A172 (cell line): ENCODE measurements at places on chromosomes 13 and 19. TPM values are rescaled to one million over a fixed set of nuclear protein-coding genes. Genes with fewer than 3 reads are reported as not detected.

Gene ZNF284
- 1.1 and 2.6 TPM in 2 replicates for total RNA-seq

Gene TBXA2R
- 3.4 and 7.4 TPM in 2 replicates for total RNA-seq

Gene PTPRS
- 66.3 and 75.1 TPM in 2 replicates for total RNA-seq

Gene LRG1
- 0.09 and 0.10 TPM in 2 replicates for total RNA-seq

Gene PGLYRP1
- total RNA-seq, result not detected in 2 replicates

Gene PCSK4
- total RNA-seq, result 3.1 and 5.4 TPM in 2 replicates

Gene ZIK1
- total RNA-seq, result not detected in 2 replicates

Gene SCN1B
- total RNA-seq, result 8.5 and 10.8 TPM in 2 replicates

Gene LIM2
- total RNA-seq, result not detected in 2 replicates

Gene ZNF540
- 0.07 and 0.14 TPM in 2 replicates for total RNA-seq

Gene SIAH3
- total RNA-seq, result not detected in 2 replicates

Gene CEACAM3
- total RNA-seq, result not detected in 2 replicates

Gene CEACAM6
- not detected in 2 replicates for total RNA-seq

Gene HCN2
- 9.3 and 12.7 TPM in 2 replicates for total RNA-seq

Gene DHDH
- total RNA-seq, result 0.10 TPM in 1 of 2 replicates, not detected in the other

Gene KLK5
- total RNA-seq, result not detected in 2 replicates

DNA sequence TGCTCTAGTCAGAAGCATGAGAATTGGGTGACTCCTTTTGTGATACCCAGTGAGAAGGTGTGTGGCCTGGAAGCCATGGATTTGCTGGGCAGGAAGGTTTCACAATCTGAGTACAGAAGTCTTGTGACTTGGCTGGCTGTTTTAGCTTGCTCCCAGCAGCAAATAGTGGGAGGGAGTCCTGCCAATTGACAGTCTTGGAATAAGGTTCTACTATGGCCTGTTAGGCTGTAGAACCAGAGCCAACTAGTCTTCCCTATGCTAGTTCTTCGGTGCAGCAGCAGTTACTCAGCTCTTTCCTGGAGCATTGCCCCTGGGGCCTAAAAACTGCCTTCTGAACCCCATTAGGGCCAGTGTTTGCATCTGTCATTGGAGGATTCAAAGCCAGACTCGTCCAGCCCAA is 1935.4 kb upstream of the PCDH20 start:
- DNase-seq, result no peak

DNA sequence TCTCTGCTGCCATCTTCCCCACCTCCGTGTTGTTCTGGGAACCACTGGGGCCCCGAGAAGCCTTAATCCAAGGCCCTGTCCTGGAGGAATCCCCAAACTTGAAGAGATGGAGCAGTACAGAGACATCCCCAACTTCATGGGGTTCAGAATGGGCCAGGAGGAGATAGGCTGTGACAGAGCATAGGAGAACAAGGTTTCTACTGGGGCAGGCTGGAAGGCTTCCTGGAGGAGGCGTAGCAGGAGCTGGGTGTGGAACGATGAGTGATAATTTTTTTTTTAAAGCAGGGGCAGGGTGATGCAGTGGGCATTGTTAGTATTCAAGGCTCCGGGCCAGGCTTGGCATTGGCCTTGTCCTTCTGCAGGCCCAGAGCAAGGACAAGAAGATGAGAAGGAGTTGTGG is 3.3 kb downstream of the CYP4F8 start:
- DNase-seq, result no peak

DNA sequence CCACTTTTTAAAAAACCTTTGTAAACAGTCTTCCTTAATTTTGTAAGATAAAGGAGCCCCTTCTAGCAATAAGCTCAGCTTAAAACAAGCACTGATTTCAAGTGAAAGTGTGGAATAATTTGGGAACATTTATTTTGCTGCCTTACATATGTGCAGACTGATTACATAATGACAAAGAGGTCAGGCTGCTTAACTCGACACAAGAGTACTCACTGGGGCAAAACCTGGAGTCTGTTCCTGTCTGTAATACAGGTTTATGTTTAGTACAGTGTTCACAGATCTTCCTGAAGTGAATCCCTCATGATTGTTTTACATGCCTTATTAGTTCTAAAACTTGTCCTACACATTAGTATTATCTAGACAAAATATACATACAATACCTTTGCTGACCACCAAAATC is 609.8 kb downstream of the LMO7 start:
- no peak for DNase-seq

GRCh38 chr13:30927595-30927994 is 4.9 kb upstream of the TEX26 start:
- peak; percentile 5 for DNase-seq

DNA sequence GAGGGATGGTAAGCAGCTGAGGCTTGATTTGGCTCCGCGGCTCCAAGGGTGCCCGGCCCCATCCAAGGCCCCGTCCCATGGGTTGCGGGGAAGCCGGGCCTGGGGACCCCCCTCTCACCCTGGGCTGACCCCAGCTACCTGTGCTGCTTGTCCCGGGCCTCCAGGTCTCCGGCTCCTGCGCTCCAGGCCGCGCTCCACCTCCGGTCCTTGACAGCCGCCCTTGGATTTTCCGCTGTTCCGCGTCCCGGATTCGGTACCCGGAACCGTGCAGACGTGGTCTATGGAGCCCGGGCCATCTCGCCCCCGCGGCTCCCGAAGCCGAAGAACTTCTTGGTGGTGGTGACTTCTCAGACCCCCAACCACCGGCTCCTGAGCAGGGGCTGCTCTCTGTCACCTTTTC is 48.3 kb upstream of the C1QTNF9B start:
- DNase-seq, result no peak

DNA sequence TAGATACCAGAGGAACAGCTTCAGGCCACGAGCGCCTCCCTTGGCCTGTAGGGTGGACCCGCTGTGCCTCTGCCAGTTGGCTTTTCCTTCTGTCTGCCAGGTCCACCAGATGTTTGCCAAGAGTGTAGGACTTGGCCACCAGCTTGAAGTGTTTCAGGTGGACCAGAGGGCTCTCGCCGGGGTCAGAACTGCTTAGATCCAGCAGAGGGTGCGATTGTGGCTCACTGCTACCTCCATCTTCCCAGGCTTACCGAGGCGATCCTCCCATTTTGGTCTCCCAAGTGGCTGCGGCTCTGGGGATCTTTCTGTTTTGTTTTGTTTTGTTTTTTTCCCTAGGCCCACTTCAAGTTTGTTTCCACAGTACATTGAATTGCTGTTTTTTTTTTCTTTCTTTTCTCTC is 23.0 kb upstream of the ZNF730 start:
- DNase-seq, result no peak

GRCh38 chr13:106088085-106088484 is 447.4 kb downstream of the EFNB2 start:
- DNase-seq, result no peak

DNA sequence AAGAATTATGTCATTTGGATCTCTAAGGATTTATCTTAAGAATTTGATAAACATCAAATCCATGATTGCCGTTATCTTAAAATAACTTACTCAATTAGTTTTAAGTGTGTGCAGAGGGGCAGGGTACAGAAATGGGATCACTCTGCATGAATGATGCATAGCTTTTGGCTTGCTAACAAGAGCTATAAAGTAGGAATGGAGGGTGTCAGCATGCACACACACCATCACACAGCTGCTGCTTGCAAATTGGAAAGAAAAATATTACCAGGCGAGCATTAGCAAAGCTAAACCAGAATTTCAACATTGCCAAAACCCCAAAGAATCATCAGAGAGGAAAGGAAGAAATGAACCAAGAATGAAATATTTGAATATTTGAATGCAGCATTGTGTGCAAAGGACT is 580.6 kb downstream of the LMO7 start:
- DNase-seq, result no peak

DNA sequence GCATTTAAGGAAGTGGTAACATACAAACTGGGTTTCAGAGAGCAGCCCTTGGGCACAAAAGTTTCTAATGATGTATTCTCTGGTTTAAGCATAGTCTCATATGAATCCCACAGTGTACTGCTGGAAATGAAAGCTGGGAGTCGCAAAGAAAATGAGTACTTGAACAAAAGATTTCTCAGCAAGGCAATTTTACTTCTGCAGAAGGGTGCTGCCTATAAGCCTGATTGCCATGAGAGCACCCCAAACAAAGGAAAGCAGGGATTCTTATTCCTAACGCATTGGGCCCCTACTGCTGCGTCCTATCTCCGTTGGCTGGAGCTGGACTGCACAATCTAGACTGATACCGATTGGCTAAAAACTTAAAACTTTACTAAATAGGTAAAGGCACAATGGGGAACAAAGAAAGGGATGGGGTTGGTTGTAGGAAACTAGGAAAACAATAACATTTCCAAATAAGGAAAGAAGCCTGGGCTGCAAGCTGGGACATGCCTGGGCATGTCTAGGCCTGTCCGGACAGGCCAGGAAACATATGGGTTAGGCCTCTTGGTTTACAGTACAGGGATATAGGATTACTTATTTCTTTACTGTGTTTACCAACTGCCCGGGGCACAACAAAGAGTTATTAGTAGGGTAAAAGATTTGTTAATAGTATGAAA is 27.4 kb upstream of the VN1R4 start:
- DNase-seq, result no peak

GRCh38 chr13:28316836-28317235 is 178.1 kb downstream of the FLT1 start:
- DNase-seq, result no peak

DNA sequence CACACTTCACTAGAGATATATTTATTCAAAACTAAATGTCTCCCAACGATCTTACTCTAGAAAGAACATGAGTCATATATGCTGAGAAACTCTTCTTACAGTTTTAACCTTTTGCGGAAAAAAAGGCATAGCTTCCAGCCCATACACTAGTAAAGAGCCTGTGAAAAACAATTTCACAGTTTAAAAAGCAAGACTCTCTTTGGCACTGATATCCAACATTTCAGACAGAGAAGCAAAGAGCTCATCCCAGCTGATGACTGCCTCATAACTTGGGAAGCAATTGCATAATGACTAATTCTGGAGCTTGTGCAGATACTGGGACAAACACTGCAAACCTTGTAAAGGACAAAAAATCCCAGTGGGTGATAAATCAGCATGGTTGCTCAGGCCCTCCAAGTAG is 88.0 kb downstream of the ENOX1 start:
- DNase-seq, result no peak

- DNase-seq, result no peak
Measured at GRCh38 chr19:9793071-9793591, 24.6 kb upstream of the ZNF846 start.

DNA sequence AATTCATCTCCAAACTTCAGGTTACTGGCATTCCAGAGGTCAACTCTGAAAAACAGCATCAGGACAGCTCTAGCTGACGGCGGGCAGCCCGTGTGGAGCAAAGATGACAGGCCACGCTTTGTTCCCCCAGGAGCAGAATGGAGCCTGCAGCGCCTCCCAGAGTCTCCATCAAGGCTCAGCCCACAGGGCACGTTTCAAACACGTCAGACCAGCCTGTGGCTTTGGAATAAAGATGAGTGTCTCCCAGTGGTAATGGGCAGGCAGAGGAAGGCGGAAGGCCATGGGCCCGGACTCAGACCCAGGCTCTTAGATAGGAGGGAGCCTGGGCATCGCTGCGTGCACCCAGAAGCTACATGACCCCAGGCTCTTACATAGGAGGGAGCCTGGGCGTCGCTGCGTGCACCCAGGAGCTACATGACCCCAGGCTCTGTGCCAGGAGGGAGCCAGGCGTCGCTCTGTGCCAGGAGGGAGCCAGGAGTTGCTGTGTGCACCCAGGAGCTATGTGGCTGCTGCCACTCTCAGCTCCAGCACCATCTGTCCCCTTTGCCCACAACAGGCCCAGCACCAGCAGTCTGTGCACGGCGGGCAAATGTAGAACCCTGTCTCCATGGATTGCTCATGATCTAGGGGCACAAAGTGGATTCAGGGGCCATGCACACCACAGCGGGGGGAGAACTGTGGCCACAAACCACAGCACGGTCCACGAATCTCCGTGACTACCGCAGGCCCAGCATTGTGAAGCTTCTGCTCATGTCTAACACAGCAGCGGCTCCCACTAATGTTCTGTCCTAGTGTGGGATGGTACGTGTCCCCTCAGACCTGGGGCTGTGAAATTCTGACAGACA is 47.8 kb upstream of the C13orf46 start:
- DNase-seq, result no peak

DNA sequence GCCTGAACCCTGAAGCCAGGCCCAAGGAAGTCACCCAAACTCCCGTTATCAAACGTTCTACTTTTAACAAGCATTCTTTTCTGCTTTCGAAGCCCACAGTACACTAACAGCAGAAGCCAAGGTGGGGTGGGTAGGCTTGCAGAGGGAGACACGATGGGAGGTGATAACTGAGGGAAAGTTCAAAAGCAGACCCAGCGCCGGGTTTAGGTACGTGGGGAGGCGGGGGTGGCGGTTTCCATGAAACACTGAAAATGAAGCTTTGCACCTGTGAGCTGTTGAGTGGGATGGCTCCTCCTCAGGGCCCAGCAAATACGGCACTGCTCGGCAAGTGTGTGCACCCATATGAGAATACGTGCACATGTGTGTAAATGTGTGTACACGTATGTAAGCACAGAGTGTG is 49.8 kb downstream of the KLF2 start:
- no peak for DNase-seq

DNA sequence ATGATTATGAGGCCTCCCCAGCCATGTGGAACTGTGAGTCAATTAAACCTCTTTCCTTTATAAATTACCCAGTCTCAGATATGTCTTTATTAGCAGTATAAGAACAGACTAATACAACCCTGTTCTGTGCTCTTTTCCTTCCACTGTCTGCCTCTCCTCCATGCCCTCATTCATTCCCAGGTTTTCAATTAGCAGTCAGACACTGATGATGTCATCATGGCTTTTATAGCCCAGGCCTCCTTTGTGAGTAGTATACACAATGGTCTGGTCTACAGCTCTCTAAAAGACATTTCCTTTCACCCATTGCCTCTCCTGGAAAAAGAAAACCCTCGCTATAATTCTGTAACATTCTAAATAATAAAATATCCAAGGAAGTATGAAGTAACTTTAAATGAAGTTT is 25.5 kb downstream of the FGF14 start:
- DNase-seq, result no peak

DNA sequence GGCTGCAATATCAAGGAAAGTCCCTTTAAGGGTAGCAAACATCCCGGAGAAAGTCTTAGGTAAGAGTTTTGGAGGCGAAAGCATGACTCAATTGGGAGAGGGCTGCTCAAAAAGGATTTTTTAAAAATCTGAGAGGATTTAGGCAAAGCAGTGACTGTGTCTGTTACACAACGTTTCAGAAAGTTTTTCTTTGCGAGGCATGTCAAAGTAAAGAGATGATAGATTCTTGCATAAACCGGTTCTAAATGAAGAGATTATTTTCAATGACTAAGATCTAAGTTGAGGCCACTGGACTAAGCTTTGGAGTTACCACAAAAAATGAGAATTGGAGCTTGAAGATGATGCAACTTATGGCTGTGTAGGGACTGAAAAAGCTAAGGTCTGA is 43.7 kb upstream of the ENOX1 start:
- DNase-seq, result no peak

GRCh38 chr19:17542793-17543582 is 12.5 kb upstream of the COLGALT1 start:
- DNase-seq, result no peak

DNA sequence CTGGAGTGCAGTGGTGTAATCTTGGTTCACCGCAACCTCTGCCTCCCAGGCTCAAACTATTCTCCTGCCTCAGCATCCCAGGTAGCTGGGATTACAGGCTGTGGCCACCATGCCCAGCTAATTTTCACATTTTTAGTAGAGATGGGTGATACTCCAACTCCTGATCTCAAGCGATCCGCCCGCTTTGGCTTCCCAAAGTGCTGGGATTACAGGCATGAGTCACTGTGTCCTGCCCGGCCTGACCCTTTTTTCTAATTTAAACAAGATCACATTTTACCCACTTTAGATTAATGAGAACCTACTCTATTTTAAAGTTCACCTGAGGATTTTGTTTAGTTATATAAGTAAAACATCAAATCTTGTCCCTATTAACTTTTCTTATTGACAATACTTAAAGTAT is 91.8 kb upstream of the POSTN start:
- DNase-seq, result no peak

GRCh38 chr19:39846678-39847486 is 703 bp upstream of the FBL start:
- DNase-seq, result no peak

GRCh38 chr19:57813919-57814504 is 701 bp downstream of the ZNF552 start:
- DNase-seq, result no peak
